ENCODE measurements at places on chromosomes 16 and 17. TPM values are rescaled to one million over a fixed set of nuclear protein-coding genes. Genes with fewer than 3 reads are reported as not detected.

GRCh38 chr17:78820841-78821240, 19.8 kb downstream of the USP36 start:
- no peak overlapping the region for H3K4me3 ChIP-seq
- no peak for DNase-seq
- H3K27me3 ChIP-seq: no peaks in the 10 kb centered on the region
- H3K36me3 ChIP-seq: peaks cover 97% of the 10 kb centered on the region
- H3K4me1 ChIP-seq: peaks cover 14% of the 10 kb centered on the region
- no peak overlapping the region for H3K27ac ChIP-seq

GRCh38 chr17:47266782-47267181, 13.2 kb downstream of the ITGB3 start:
- no peak overlapping the region for H3K4me3 ChIP-seq
- H3K36me3 ChIP-seq: no peaks in the 10 kb centered on the region
- H3K27me3 ChIP-seq: no peaks in the 10 kb centered on the region
- peaks cover 38% of the 10 kb centered on the region for H3K4me1 ChIP-seq
- peak overlapping the region; percentile 5 for H3K27ac ChIP-seq

DNA sequence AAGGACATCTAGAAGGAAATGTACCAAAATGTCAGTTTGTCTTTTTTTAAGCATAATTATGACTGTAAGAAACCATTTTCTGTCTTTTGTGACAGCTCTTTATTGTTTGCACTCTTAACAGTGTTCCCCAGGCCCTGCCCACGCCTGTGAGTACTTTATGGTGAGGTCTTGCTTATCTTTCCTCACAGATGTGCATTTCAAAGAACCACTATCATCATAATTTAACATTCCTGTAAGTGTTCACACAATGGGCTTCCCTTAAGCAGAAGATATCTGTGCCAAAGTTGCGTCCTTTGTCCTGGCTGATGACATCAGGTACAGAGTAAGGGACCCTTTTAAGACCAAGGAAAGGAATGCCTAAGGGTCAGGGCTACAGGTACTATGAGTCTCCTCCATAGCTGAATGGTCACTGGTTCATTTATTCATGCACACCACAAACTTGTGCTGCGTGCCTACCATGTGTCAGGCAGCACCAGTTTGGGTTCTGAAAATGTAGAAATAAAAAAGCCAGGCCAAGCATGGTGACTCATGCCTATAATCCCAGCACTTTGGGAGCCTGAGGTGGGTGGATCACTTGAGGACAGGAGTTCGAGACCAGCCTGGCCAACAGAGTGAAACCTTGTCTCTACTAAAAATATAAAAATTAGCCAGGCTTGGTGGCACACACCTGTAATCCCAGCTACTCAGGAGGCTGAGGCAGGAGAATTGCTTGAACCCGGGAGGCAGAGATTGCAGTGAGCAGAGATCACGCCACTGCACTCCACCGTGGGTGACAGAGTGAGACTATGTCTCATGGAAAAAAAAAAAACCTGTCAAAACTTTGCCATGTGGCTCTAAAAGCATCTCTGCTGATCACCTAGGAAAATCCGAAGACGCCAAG, 55.4 kb upstream of the NLK start:
- H3K27me3 ChIP-seq: no peaks in the 10 kb centered on the region
- no peaks in the 10 kb centered on the region for H3K36me3 ChIP-seq
- H3K4me1 ChIP-seq: peaks cover 22% of the 10 kb centered on the region
- DNase-seq: no peak
- no peak overlapping the region for H3K4me3 ChIP-seq

- no peak overlapping the region for H3K27ac ChIP-seq
These were observed 551.9 kb upstream of the CA10 start for GRCh38 chr17:52710363-52710901.

SLC5A10 gene
- total RNA-seq: not detected

KRTAP2-1 gene
- total RNA-seq: not detected
